ENCODE measurements at places on chromosomes 12 and 14.

DNA sequence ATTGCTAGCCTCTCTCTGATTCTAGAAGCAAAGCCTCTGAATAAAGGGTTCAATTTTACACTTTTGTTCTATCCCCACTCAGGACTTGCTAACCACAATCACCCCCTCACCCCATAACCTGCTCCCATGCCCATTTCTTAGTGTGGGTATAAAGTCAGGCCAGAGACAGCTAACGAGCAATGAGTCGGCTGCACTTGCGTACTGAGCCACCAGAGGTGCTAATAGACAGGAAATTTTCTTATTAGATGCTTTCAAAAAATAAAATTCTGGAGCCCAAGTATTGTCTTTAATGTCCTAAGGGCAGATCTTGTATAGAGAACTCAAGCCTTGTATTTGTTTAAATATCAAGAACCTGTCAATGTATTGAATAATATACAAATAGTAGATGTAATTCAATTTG lies 256.9 kb downstream of the SYT1 start:
- no peak for DNase-seq

DNA sequence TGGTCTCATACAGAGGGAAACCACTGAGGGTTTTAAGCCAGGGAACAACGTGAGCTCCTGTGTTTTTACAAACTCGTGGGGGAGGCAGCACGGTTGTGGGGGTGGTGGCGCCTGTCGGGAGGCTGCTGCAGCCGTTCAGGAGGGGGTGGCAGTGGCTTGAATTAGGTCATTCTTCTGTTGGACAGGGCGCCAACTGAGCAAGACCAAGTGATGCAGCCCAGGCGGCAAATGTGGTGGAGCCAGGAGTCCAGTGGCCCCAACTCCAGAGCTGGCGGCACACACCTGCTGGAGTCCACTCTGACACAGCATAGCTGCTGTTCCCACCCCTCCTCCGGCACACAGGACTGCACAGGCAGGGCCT lies 27.8 kb downstream of the FBRSL1 start:
- DNase-seq: no peak

- no peak for DNase-seq
Measured at GRCh38 chr12:13090054-13090453, 13.4 kb downstream of the GSG1 start.

GRCh38 chr14:47346849-47347248 lies 328.6 kb downstream of the MDGA2 start:
- no peak for DNase-seq

DNA sequence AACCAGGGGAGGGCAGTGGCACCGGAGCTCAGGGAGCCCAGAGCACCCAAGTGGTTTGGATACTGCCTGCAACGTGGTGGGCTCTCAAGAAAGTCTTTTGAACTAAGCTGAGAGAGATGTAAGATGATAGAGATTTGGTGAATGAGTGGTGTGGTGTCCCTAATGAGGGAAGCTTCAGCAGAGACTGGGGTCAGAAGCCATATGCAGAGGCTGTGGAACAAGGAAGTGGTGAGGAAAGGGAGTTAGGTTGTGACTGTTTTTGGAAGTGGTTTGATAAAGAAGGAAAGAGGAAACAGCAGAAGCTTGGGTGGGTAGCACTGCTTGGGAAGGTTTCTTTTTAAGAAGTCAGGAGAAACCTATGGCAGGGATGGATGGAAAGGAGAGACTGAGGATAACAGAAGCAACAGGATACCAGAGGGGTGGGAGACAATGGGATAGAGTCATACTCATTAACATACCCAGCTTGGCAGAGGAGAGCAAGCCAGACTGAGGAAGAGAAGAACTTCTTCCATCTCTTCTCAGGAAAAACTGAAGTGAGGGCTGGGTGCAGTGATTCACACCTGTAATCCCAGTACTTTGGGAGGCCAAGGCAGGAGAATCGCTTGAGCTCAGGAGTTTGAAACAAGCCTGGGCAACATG lies 24.1 kb downstream of the SLC4A8 start:
- no peak for DNase-seq

GRCh38 chr12:104632724-104633201 lies 176.0 kb downstream of the CHST11 start:
- DNase-seq: peak; percentile 78

- no peak for DNase-seq
Measured at GRCh38 chr12:75837700-75838099, 193.9 kb downstream of the PHLDA1 start.

DNA sequence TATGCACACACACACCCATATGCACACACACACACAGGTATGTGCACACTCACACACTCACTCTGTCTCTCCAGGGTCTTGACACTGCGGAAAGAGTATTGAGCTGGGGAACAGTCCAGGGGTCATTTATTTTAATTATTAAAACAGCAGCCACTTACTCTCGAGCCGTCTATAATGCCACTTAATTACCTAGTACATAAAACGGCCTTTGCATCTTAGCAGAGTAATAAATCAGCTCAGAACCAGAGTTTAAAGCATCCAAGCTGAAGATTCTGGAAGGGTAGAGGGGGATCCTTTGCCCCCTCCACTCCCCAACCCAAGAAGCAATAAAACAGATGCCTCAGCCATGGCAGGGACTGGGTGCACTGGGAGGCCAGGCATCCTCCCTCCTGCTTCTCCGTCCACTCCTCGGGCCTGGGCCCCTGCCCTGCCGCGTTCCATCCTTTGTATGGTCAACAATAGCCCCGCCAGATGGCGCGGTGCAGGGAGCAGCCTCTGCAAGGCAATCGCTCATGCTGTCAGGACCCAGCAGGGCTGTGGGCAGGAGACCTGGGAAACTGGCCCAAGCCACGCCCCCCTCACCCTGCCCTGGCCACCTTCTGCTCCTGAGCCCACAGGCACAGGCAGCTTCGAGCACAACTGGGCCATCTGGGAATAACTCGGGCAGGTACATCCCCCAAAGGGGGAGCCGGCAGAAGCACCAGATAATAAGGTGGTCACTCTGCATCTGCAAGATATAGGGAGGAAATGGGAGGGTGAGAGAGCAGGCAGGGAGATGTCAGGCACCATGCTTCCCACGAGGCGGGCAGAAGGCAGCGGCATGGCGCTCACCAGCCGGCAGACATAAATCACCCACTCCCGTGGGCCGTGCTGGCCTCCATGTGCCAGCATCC lies 40.9 kb downstream of the CCDC85C start:
- DNase-seq: peak; percentile 72

GRCh38 chr14:26925876-26926584 lies 328.2 kb upstream of the NOVA1 start:
- DNase-seq: no peak

- DNase-seq: no peak
Measured at GRCh38 chr12:15306605-15307004, 15.7 kb upstream of the PTPRO start.

DNA sequence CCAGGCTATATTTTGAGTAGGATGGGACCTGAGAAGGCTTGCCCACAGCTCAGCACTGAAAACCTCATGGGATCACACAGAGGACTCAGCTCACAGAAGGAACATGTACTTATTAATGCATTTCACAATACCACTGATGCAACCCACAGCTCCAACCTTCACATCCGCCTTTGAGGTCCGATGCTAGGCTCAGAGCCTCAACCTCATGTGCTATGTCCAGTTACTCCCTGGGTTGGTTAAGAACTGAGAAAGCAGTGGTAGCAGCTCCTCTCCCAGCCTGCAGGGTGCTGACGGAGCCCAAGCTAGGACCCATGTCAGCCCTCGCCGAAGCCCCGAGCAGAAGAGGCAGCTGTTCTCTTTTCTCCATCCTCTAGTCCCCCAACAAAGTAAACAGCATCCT lies 52.9 kb downstream of the SPTB start:
- no peak for DNase-seq

DNA sequence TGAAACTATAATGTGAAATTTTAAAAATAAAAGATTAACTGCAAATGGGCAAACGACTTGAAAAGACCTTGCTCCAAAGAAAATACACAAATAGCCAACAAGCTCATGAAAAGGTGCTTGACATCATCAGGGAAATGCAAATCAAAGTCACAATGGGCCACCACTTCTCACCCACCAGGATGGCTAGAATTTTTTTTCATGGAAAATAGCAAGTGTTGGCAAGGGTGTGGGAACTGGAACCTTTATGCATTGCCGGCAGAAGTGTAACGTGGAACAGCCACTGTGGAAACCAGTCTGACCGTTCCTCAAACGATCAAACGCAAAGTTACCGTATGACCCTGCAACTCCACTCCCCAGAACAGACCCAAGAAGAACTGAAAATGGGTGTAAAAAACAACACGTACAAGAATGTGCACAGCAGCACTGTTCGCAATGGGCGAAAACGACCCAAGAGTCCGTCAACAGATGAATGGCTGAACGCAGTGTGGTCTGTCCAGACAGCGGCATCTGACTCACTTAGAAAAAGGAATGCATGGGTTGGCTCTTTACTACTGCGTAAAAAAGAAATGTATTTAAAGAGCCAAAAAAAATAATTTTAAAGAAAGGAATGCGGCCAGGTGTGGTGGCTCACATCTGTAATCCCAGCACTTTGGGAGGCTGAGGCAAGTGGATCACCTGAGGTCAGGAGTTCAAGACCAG lies 40.2 kb downstream of the SCARB1 start:
- no peak for DNase-seq
